M059J (cell line): ENCODE measurements at places on chromosomes 3 and 15. TPM values are rescaled to one million over a fixed set of nuclear protein-coding genes. Genes with fewer than 3 reads are reported as not detected.

- DNase-seq, result peak; percentile 46
These were observed 33.3 kb downstream of the MGLL start for GRCh38 chr3:127789051-127789450.

DNA sequence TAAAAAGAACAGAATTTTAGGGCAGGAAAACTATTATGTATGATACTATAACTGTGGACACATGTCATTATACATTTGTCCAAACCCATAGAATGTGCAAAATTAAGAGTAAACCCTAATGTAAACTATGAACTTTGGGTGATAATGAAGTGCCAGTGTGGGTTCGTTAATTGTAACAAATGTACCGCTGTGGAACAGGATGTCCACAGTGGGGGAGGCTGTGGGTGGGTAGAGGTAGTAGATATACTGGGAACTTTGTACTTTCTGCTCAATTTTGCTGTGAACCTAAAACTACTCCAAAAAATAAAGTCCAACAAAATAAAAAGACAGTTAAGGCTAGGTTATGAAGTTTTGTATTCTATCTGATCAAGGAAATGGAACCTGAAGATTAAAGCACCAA, 24.8 kb downstream of the CD96 start:
- no peak for DNase-seq

DNA sequence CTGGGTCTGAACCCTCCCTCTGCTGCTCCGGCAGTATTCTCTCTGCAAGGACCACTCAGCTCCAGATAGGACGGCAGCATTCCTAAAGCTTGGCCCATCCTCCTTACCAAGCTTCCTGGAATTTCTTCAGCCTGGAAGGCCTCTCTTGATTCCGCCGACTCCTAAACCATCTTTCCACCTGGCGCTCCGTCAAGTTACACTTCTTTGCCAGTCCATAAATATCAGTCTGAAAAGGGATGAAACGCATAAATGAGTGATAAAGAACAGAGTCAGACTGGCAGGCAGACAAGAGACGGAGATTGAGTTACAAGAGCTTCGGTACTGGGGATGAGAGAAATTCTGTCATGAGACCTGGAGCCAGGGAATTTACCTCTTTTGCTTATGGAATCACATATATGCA, 44.3 kb downstream of the CERS3 start:
- no peak for DNase-seq

- no peak for DNase-seq
These were observed 492.4 kb upstream of the FRG2C start for GRCh38 chr3:75171630-75172230.

GRCh38 chr3:150761831-150762661, 923 bp downstream of the SIAH2 start:
- peak; percentile 79 for DNase-seq

- DNase-seq, result no peak
These were observed 68.8 kb upstream of the AKAP13 start for GRCh38 chr15:85311647-85312046.

DNA sequence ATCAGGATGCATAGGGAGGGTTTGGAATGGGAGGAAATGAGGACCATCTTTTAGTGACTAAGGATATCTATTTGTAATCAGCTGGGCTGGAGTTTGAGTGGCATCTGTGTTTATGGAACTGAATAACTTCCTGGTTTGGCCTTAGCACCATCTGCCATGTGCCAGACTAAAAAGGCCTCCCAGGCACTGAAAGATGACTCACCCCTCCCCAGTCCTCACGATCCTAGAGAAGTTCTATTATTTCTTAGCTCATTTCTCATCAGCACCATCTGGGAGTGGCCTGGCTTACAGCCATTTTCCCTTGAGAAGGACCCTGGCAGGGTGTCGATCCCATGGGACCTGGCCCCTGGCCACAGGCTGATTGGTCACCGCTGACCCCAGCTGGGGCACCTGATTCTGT, 23.9 kb upstream of the CTXND1 start:
- peak; percentile 80 for DNase-seq

GRCh38 chr15:83474578-83474977, 27.4 kb downstream of the SH3GL3 start:
- no peak for DNase-seq

- no peak for DNase-seq
These were observed 19.9 kb downstream of the RBPMS2 start for GRCh38 chr15:64755427-64755940.

GRCh38 chr3:142028243-142028777, 121.0 kb downstream of the TFDP2 start:
- DNase-seq, result peak; percentile 87

DNA sequence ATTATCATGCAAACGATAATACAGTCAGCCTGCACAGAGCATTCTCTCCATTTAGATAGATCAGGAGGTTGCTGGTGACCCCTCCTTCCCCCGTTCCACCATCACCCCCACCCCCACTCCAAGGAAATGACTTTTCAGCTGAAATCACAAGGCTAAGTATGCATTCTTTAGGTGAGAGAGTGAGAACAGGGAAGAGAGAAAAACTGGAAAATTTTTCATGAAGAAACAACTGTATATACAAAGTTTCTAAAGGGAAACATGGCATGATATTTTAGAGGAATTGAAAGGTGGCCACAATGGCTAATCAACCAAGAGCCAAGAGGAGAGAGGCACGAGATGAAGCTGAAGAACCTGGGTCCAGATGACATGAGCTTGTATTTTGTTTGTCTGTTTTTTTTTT, 22.2 kb downstream of the BCL2A1 start:
- DNase-seq, result no peak

DNA sequence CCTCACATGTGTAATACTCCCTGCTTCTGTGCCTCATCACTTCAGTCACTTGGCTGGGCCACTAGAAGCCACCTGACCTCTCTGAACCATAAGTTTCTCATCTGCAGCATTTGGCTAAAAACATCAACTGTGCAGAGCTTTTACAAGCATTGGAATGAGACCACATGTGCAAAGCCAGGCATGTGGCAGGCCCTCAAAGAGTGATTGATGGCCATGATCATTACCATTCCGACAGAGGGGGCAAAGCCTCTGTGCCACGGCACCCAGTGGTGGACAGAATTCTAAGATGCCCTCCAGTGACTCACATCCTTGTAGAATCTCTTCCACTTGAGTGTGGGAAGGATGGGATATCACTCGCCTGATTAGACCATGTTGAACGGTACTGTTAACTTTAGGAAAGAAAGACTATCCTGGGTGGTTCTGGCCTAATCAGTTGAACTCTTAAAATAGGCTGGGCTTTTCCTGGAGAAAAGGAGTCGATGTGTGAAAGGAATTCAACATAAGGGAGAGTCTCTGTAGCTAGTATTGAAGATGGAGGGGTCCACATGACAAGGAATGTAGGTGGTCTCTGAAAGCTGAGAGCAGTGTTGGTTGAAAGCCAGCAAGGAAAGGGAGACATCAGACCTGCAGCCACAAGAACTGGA, 13.5 kb downstream of the CDCP1 start:
- peak; percentile 91 for DNase-seq

DNA sequence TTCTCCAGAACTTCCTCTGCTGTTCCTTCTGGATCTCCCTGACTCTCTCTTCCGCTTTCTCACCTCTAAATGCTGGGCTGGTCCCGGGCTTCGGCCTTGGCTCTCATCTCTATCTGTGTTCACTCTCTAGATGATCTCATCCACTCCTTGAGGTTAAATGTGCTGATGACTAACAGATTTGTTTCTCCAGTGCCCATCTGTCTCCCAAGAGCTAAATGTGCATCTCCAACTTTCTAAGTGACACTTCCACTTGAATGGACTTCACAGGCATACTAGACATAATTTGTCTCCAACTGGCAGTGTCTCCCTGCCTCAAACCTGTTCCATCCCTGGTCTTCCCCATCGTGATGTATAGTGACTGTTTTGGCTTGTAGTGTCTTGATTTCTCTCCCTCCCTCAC, 95.3 kb downstream of the ITPR1 start:
- DNase-seq, result peak; percentile 80

DNA sequence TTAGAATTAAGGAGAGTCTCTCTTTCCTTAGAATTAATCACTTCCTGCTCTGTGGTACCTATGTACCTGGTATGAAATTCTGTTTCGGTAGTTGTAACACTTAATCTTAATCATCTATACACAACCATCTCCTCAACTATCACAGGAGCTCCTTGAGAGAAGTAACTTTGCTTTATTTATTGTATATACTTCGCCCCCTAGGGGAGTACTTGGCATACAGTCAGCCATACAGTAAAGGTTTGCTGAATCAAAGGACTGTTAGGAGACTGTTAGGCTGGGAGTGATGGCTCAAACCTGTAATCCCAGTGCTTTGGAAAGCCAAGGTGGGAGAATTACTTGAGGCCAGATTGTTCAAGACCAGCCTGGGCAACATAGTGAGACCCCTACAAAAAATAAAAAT, 44.7 kb downstream of the RORA start:
- no peak for DNase-seq

The PRSS50 gene
- total RNA-seq, result not detected in 2 replicates

The GPR176 gene
- total RNA-seq, result 75.9 and 107 TPM in 2 replicates

The GOLGA6L4 gene
- not detected in 2 replicates for total RNA-seq

The GJD2 gene
- total RNA-seq, result not detected in 2 replicates

The VIPR1 gene
- 0.12 and 0.15 TPM in 2 replicates for total RNA-seq

The ST3GAL6 gene
- 11.6 and 19.4 TPM in 2 replicates for total RNA-seq

The SLC2A2 gene
- 0.12 and 0.32 TPM in 2 replicates for total RNA-seq

The AADAC gene
- total RNA-seq, result 0.39 TPM in 1 of 2 replicates, not detected in the other
